ENCODE measurements at places on chromosomes 4 and X. TPM values are rescaled to one million over a fixed set of nuclear protein-coding genes. Genes with fewer than 3 reads are reported as not detected.

The SEPTIN6 gene
- 26.5 TPM for polyA plus RNA-seq

The RAB41 gene
- polyA plus RNA-seq = 0.65 TPM

The ELF4 gene
- 13.4 TPM for polyA plus RNA-seq

The GPR173 gene
- polyA plus RNA-seq = 6.2 TPM
